ENCODE measurements at places on chromosomes 7 and 10.

GRCh38 chr7:75575488-75576121 is 83.5 kb downstream of the SPDYE5 start:
- no peak for DNase-seq

DNA sequence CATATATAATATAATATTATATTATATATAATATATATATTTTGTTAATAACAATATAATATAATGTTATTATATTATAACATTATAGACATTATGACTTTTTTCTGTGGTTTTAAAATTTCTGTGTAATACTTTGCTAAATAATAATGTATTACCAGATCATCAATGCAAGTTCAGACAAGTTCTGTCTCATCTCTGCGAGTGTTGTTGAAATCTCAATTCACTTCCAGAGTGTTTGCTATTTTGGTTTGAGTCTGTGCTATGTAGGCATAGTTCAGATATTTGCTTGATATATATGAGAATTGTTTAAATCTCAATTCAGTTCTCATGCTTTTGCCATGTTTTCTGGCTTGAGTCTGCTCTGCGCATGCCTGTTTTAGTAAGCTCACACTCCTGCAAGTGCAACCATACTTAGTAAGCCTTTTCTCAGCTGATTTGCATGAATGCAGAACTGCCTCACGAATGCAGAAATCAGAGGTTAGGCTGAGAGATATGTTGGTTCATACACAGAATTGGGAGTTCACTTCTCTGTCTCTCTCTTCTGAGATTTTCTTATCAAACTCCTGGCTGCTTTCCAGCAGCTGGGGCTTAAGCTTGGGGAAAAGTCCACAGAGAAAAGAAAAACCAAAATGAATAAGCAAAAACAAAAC is 830.2 kb upstream of the SORCS1 start:
- no peak for DNase-seq

DNA sequence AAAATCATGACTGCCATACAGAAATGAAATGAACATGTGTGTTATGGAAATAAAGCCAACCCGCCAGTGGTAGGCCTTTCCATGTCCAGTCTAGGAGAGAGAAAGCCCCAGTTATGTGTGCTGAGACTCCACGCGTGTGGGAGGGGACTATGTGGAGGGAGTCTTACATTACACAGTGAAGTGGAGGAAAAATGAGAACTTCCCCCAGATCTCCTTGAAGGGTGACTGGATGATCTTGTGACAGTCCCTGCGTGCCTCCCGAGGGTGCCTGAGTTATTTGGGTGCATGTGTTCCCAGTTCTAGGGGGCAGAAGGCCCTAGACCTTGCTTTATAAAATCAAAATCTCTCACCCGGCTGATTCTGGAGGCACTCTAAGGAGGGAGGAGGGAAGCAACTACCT is 24.2 kb downstream of the UPP1 start:
- DNase-seq, result no peak

DNA sequence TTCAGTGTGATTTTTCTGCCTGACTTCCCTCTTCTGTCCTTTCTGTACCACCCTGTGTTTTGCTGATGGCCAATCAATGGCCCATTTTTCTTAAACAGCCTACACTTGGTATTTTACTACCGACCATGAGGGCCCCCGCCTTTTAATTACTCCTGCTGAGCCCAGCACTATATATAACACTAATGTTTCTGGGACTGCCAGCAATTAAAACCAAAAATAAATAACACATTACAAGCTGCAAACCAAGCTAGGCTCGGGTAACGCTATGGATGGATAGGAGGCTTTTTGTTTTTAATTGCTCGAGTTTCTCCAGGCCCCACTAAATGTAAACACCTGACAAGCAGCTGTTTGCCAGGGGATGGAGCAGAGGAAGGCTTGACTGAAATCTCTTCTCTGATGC is 915.4 kb upstream of the AUTS2 start:
- DNase-seq, result no peak

DNA sequence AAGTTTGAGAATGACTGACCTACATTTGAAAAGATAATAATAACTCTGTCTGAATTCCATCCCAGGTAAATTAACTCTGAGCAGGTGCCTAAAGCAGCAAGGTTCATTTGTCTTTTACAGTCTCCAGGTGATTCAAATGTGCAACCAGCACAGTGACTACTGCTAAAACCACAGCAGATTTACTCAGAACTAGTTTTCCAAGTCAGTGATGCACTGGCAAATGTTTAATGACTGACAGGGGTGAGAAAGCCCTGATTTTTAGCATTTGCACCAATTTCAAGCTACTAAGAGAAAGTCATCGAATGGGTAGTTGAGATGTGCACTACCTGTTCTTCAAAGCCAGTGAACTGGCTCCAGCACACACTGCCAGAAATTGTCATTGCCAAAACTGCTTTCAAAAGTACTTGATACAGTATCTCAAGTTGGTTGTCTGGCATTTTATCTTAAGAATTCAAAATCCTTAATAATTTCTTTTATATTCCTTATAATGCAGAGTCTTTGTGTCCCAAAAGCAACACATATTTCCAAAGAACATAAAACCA is 60.3 kb downstream of the ATOH7 start:
- DNase-seq, result no peak

- DNase-seq, result no peak
These were observed 34.4 kb upstream of the SLC29A4 start for GRCh38 chr7:5248201-5248885.

GRCh38 chr10:44925224-44925623 is 14.1 kb downstream of the TMEM72 start:
- no peak for DNase-seq

DNA sequence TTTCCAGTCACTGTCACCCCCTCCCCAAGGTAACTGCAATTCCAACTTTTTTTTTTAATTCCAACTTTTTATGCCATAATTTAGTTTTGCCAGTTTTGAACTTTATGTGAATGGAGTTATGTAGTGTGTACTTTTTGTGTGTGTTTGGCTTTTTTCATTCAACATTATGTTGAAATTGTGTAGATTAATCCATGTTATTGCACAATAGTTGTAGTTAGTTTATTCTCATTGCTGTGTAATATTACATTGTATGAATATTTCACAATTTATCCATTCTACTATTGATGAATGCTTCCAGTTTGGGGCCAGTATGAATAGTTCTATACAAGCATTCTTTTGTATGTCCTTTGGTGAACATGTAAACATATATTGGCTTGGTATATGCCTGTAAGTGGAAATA is 32.5 kb downstream of the MXI1 start:
- no peak for DNase-seq

DNA sequence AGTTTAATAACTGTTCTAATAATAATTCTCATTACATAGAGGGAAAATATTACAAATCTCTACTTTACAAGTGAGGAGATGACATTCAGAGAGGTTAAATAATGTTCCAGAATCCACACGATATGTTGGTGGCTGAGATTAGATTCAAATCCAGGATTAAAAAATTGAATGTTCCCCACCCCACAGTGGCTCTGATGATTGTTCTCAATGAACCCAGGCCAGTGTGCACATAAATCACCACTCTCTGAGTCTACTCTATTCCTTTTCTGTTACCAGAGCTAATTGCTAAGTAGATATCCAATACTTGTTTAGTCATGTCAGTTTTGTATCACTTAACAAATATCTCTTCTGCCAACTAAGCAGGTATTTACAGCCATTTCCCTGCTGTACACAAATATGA is 281.0 kb downstream of the ABCA13 start:
- DNase-seq, result no peak

- DNase-seq, result no peak
These were observed 1.7 kb upstream of the CHST15 start for GRCh38 chr10:124095096-124095495.

DNA sequence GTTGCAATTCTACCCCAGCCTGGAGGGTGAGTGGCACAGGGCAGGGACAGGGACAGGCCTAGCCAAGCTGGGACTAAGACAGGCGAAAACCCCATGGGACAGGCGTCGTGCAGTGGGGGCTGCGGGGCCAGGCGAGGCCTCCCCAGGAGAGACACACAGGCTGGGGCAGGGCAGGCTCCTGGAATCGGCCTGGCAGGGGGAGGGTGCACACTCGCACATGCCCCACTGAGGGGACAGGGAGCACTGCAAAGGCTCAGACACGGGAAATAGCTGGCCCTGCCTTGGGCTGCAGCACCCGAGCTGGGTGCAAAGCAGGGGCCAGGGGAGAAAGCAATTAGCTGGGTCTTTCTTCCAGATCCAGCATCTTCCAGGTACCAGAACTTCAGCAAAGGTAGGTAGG is 10.4 kb downstream of the LAT2 start:
- no peak for DNase-seq

DNA sequence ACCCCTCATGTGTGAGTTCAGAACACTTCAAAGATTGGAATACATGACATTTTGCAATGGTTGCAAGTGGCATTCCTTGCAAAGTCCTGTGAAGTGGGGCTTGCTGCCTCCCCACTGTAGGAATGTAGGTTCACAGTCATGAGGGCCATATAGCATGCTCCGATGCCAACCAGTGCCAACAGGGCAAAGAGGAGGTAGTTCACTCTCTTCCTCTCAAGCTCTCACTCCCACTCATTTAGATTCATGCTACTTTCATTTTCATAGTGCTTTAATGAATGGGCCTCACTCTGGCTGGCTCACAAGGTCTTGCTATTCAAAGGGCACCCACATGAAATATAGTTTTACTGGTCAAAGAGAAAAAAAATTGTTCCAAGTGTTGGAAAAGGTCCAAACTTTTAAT is 169.9 kb upstream of the AOAH start:
- no peak for DNase-seq

DNA sequence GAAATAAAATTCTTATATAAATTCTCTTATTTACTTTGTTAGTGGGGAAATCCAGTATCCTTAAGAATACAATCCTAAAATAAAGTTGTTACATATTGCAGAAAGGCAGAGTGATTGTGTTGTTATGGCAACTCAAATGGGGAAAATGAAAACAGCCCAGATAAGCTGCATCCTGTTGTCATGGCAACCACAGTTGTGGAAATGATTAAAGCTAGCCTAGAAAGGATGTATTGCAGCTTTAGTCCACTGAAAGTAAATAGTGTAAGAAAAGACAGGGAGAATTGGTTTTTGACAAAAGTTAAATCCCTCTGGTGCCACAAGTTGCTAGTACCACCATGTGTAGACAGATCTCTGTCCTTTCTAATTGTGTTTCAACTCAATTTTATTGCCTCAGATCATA is 43.2 kb downstream of the BTRC start:
- DNase-seq, result no peak

- no peak for DNase-seq
These were observed 53.1 kb upstream of the SLIT1 start for GRCh38 chr10:97238855-97239254.

Measured in activated effector memory CD4-positive, alpha-beta T cell treated with anti-CD3 and anti-CD28 coated beads, Interleukin-2, amount 50 U/mL, for 16 hours (primary cell).